ENCODE measurements at places on chromosomes 4 and X.

- DNase-seq = peak; percentile 52
These were observed 1408.9 kb upstream of the PCDH7 start for GRCh38 chr4:29311247-29311646.

DNA sequence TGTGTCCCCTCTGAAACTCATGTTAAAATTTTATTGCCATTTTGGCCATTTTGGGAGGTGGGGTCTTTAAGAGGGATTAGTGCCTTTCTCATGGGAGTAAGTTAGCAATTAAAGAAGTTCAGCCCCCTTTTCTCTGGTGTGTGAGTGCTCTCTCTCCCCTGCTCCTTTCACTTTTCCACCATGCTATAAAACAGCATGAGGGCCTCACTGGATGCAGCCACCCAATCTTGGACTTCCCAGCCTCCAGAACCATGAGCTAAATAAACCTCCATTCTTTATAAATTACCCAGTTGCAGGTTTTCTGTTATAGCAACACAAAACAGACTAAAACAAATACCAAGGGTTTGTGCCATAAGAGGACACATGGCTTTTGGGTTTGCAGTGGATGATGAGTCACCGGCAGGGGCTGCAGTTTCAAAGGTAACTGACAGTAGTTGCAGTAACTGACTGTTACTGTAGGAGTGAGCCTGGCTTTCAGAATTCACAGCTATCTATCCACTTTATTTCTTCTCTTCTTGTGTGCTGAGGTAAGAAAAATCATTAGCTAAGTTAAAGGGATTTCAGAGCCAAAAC lies 121.5 kb downstream of the PPEF1 start:
- DNase-seq = peak; percentile 25

DNA sequence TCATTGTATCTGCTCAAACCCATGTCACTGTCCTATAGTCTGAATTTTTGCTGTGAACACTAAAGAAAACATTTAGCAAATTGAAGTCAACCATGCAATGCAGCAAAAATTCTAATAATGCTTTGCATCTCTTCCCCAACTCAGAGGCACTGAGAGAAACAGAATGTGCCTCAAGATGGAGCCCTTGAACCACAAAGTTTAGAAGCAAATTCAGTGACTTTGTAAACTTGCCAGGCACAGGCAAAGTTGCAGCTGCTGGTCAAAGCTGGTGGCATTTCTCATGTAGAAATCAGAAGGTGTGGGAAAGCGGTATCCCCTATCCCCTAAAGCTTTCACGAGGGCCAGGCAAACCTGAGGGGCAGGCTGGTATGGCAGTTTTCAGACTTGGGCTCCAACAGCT lies 121.7 kb upstream of the DIPK2B start:
- peak; percentile 90 for DNase-seq

GRCh38 chrX:129716507-129716906 lies 22.3 kb upstream of the XPNPEP2 start:
- no peak for DNase-seq

DNA sequence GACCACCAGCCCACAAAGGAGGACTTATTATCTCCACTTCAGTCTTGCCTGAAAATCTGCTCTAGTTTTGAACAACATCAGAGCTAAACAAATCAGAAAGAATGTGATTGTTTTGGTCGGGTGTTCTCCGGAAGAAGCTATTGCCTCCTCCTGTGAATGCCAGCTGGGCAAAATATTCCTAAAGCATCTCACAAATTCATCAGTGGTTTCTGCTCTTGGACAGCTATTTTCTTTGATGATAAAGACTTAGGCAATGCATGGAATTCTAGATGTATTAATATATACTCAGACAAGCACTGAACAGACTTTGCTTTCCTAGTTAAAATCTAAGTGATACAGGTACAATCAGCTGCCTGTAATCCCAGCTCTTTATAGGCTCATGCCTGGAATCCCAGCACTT lies 71.8 kb downstream of the ASMT start:
- peak; percentile 29 for DNase-seq

DNA sequence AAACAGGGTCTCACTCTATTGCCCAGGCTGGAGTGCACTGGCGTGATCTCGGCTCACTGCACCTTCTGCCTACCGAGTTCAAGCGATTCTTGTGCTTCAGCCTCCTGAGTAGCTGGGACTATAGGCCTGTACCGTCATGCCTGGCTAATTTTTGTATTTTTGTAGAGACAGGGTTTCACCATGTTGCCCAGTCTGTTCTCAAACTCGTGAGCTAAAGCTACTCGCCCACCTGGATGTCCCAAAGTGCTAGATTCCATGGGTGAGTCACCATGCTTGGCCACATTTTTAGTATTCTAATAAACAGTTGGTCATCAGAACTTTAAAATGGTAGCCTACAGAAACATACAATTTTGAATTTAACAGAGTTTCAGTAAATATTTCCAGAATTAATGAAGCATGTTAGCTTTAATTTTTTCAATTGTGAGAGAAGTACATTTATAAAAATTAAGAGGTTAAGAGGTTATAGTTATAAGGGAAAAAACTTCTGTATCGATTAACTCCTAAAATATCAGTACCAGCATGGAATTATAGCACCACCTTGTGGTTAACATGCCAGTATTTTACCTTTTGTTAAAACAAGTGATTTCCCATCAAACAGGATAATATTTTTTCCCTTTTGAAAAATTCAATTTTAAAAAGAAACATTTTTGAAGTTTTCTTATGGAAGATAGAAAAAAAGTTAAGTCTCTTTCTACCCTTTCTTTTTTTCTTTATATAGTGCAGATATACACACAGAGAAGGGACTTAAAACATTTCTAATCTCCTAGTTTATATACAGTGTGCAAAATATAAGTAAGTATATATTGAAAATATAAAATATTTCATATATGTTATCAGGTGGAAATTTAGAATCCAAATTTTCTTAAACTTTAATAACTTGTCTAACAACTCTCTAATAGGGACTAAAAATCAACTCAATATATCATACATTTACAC lies 35.4 kb downstream of the CEP44 start:
- DNase-seq = peak; percentile 31

DNA sequence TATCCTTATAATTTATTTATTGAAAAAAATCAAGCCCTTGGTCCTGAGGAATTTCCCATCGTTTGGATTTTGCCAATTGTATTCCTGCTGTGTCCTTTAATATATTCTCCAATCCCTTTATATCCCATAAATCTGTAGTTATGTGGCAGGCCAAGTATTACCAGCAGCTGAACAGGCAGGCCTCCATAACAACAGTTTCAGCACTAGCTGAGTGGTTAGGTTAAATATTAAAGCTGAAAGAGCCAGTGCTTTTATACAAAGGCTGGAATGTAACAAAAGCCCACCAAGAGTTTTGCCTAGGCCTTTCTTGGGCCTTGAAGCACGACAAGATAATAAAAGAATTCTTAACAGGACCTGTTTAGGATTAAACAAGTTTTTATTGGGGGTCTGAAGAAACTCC lies 366.6 kb upstream of the GALNT7 start:
- no peak for DNase-seq

DNA sequence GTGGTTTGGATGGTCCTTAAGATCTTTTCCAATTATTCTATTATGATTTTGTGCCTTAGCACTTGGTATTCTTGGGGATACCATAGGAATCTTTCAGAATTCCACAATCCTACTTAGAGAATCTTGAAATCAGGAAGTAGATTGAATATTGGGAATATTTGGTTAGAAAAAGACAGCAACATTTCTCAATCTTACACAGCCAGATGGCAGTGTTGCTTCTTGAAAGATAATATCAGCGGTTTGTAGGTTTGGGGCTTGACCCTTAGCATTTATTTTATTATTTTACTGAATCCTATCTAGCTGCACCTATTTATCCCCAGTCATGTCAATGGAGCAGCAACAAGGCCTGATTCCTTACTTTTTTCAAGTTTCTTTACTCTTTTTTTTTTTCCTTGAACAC lies 28.6 kb downstream of the MAGEB1 start:
- peak; percentile 12 for DNase-seq

GRCh38 chr4:66585767-66586166 lies 915.5 kb upstream of the EPHA5 start:
- no peak for DNase-seq

Measured in fibroblast of skin of right biceps (primary cell).